Hypothalamus (tissue), 51 donors: ENCODE measurements at places on chromosomes 5 and 9.

GRCh38 chr5:38187532-38187931 lies 70.8 kb upstream of the EGFLAM start:
- no peak for DNase-seq

DNA sequence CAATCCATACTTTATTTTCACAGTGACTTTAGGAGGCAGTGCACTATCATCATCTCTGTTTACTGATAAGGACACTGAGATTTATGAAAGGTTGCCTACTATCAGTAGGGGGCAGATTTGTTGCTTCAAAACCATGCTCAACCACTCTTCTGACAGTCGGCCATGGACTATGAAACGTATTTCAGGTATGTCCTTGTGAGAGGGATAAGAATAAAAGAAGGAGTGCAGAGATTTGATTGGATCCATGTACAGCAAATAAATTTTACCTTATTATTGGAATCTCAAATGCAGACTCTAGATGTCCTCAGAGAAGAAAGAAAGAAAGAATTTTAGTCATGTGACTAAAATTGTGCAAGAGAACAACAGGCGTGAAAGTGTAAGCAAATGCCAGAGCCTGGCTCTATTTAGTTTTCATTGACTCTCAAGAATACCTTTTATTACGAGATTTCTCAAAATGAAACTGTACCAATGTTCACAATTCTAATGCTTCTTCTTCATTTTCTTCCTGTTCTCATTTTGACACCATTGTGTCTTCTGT lies 296.6 kb upstream of the RASA1 start:
- DNase-seq = no peak

- DNase-seq = no peak
Measured at GRCh38 chr5:80656425-80656824, 1.6 kb upstream of the DHFR start.

DNA sequence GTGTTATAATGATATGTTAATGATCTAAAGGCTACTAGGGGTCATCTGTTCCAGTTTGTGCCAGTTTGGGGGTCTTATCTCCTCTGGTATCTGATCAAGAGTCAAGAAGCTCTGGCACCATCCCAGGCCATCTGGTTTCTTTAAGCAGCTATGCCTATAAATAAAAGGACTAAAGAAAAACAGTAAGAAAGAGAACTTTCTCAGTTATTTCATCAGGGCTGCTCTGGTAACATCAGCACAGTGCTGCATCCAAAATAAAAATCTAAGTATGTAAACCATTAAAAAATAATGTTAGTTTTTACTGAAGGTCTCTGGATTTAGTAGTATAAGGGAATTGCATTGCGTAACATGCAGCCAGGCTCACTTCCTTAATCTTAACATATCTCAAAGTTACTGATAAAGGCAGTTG lies 185.0 kb downstream of the NR2F1-AS1 start:
- no peak for DNase-seq

DNA sequence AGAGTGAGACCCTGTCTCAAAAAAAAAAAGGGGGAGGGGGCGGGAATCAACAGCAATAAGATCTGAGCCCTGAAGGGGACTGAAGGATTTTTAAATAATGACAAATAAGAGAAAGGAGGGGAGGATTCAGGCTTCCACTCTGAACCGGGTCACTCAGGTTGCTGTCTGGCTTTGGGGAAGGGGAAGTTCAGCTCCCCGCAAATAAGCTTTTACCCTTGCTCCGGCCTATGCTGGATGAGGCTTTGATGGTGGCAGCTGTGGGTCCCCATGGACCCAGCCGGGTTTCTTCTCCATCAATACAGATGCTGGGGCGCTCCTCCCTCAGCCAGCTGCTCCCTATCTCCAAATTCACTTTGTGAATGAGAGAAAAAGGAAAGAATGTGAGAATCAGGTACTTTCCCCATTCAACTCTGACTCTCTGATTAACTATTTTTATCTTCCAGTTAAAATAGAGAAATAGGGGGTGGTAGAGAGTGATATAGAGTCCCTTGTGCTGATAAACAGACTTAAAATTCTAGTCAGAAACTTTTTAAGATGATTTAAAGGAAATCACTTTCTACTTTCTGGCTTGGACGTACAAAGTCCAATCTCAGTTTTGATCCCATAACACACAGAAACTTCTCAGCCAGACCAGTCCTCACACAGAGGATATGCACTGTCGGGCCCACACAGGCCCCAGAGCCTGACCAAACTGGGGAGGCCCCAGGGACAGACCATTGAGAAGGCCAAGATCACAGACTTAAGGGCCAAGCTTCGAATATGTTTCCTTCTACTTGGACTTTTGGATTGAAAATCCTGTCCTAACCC lies 39.6 kb downstream of the C5orf15 start:
- DNase-seq = no peak

- no peak for DNase-seq
Measured at GRCh38 chr5:138978581-138978980, 103.4 kb upstream of the LRRTM2 start.

GRCh38 chr9:77935974-77936373 lies 95.6 kb downstream of the GNAQ start:
- no peak for DNase-seq

- DNase-seq = no peak
Measured at GRCh38 chr5:159027504-159027903, 72.2 kb downstream of the EBF1 start.

DNA sequence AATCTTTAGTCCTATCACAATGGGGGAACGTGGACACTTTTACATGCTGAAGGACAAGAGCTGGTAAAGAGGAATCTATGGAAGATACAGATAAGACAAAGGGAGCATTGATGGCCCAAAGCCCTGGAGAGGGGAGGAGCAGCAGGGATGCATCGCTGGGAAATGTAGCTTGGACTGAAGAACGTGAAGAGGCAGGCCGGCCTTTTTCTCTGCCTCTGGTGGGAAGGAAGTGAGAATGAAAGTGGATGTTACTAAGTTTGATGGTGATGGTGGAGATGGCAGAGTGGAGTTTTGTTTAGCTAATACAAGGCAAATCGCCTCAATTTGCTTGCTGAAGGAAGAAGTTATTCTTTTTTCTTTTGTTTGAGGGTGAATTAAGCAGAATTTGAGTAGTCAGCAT lies 124.6 kb upstream of the TAF11L2 start:
- no peak for DNase-seq

DNA sequence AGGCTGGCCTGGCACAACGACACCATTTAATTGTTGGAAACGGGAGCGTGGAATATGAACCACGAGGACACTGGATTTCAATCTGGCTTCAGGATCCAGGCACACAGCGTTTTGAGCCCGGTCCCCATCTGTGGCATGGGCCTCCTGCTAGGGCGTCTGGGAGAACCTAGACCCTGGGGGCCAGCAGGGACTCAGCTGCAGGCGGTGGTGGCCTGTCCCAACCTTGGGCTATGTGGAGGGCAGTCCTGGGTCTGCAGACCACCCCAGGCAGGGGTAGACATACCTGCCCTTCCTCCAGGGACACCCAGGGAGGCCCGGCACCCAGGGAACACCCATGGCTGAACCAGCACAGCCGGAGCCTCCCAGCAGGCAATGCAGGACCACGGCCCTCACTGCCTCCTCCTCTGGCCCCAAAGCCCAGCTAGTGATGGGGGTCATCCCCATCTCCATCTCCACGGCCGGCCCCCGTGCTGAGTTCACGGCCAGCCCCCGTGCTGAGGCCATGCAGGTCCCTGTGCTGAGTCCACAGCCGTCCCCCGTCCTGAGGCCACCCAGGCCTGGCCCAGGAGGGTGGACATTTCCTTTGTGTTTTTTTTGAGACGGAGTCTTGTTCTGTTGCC lies 18.5 kb upstream of the UBAC1 start:
- DNase-seq = no peak

GRCh38 chr5:94623877-94624276 lies 5.4 kb downstream of the SLF1 start:
- DNase-seq = no peak

GRCh38 chr5:144742361-144742760 lies 571.7 kb downstream of the KCTD16 start:
- no peak for DNase-seq

- DNase-seq = no peak
Measured at GRCh38 chr5:22651355-22651754, 201.8 kb downstream of the CDH12 start.

DNA sequence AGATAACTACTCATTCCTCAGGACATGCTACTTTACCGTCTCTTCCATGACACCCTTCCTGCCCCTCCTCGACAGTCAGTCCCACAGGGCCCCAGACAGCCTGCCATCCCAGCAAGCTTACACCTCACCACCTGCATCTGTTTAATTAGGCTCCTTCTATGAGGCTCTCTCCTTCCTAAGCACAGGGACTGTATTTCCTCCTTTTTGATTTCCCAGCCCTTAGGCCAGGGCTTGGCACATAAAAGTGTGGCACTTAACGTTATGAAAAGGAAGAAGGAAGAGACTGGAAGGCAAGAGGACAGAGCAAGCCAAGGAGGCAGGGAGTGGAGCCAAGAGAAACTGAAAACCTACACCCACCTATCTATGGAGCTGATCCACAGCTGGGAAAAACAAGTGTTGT lies 146.8 kb downstream of the SIL1 start:
- no peak for DNase-seq

DNA sequence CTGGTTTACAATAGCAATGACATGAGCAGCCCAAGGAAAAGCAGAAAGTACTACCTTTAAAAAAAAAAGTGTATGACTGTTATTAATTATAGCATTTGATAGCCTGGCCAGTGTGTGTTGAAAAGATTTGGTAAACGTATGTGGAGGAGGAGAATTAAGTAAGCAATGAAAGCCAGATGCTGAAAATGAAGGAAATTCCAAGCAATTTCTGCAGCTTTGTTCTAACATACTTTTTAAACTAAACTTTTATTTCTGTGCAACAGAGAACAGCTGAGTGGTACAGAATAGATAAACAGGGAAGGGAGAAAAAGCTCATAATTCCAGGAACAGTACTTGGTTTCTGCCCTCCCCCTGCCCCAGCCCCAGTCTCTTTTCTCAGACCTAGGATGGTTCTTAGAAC lies 252.6 kb downstream of the ADAMTSL1 start:
- no peak for DNase-seq

DNA sequence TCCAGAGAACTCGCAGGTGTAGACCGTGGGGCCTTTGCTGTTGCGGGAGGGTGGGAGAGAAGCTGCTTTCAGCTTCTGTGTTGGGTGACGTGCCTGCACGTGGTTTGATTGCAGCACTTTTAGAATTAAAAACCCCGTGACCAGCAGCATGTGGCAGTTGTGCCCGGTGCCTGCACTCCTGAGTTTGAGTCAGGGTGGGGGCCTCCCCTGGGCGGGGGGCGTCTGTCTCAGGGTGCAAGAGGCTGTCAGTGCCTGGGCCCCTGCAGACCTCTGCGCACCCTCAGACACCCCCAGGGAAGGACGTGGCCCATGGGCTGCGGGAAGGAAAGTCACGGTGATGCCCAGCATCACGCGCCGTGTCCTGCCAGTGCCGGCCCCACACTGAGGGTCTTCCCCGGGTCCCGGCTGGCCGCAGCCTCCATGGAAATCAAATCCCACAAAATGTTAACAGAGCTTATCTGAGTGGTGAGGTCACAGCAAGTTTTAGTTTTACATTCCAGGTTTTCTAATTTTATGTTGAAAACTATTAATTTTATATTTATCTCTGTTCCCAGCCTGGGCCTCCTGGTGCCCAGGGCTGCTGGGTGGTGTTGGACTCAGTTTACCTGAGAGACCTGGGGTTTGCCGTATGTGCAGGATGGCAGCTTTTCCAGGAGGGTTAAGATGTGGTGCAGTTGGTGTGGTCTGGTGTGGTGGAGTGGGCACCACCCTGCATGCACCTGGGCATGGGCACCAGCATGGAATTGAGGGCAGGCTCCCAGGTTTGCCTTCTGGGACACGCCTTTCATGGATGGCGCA lies 33.3 kb downstream of the AHRR start:
- no peak for DNase-seq

- no peak for DNase-seq
Measured at GRCh38 chr5:91797576-91797975, 414.5 kb upstream of the ARRDC3 start.

DNA sequence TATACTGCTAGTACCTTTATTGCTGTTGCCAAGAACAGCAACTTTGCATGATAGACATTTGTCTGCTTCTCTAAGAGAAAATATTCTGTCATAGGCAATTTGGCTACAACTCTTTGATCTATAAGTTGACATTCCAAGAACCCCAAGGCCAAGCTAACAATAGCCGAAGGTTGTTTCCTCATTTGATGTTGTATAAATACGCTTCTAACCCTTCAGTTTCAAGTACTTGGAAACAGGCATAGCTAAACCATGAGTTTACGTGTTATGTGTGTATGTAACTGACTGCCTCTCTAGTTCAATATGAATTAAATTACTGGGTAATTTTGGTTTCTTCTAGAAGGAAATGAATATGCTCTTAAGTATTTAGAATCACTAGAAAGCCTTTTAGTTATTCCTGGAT lies 1034.0 kb downstream of the TLE4 start:
- no peak for DNase-seq

DNA sequence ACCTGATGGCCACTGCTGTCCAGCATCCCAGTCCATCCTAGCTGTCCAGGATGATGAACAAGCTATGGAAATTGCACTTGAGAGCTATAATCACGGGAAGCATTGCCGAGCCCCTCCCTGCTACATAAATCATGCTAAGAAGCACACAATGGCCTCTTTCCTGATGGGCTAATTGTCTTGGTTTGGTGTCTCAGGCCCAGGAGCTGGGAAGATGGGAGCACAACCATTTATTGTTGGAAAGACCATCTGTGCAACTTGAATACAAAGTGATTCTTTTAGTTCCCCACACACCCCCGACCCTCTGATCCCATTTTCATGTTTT lies 80.4 kb downstream of the RGS3 start:
- DNase-seq = no peak

DNA sequence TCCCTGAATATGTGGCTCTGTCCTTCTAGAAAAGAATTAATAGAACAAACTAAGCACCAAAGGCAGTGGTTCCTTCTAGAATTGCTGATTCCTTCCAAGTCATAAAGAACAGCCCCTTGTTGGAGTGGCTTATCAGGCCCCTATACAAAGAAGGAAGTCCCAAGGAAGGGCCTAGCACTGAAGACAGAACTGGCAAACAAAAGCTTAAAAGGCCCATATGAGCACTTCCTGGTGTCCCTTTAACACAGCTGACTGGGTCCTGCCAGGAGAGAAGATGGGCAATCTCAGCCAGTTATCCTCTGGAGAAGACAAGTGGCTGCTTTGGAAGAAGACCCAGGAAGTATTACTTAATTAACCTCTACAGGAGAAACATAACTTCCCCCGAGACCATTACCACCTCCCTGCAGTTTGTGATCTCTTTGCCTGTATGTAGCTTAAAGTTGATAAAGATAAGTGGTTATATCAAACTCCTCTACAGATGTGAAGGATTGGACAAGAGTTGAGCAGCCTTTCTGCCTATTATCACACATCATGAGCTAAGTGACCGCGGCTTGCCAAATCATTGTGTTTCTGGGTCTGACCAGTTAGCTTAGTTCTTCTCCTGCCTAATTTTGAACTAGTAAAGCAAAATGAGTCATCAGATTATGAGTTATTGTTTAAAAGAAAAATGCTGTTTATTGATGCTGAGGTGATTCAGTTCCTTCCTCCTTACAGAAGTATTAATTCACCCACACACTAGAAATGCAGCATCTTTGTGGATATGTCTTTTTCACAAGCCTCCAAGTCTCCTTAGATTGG lies 13.3 kb upstream of the STING1 start:
- no peak for DNase-seq

GRCh38 chr9:134317790-134318414 lies 8.4 kb upstream of the RXRA start:
- no peak for DNase-seq
